ENCODE measurements at places on chromosomes 6 and 20. TPM values are rescaled to one million over a fixed set of nuclear protein-coding genes. Genes with fewer than 3 reads are reported as not detected.

Gene NANP
- 3.6 TPM for total RNA-seq

Gene OPRM1
- total RNA-seq, result not detected

Gene SULF2
- 35.6 TPM for total RNA-seq

Gene CST4
- total RNA-seq, result not detected

Gene HSPA12B
- total RNA-seq, result 18.3 TPM

Gene RTEL1
- 8.4 TPM for total RNA-seq

Gene HM13
- total RNA-seq, result 26.4 TPM

Gene CALHM5
- total RNA-seq, result 3.7 TPM

Gene PPARD
- 5.9 TPM for total RNA-seq

Gene HFE
- 3.1 TPM for total RNA-seq

Gene L3MBTL1
- 7.3 TPM for total RNA-seq

Gene TMEM30A
- 45.2 TPM for total RNA-seq

Gene GJA10
- not detected for total RNA-seq

Gene MICB
- total RNA-seq, result 0.75 TPM

Gene SLC22A23
- 1.1 TPM for total RNA-seq

Gene EPPIN
- total RNA-seq, result not detected

Gene MUC21
- not detected for total RNA-seq

Gene ASIP
- total RNA-seq, result 0.27 TPM

Gene DACT2
- total RNA-seq, result 2.0 TPM

Gene TREM1
- 0.35 TPM for total RNA-seq

Gene DOK5
- 15.9 TPM for total RNA-seq

Gene CCN5
- total RNA-seq, result 0.18 TPM

Gene SIRPA
- total RNA-seq, result 13.3 TPM

Gene C6orf163
- total RNA-seq, result 3.8 TPM

Gene FAM184A
- total RNA-seq, result 7.0 TPM

Gene HLA-DRB5
- total RNA-seq, result 8.4 TPM

Gene NMBR
- 0.09 TPM for total RNA-seq

Gene COL12A1
- total RNA-seq, result 658 TPM

Gene CDSN
- total RNA-seq, result not detected

Gene KCNQ5
- total RNA-seq, result 0.44 TPM

Gene HLA-DMB
- total RNA-seq, result 5.6 TPM

Gene MBOAT1
- total RNA-seq, result 6.1 TPM

Gene SYNGAP1
- 4.5 TPM for total RNA-seq

Gene LSM14B
- 57.1 TPM for total RNA-seq

Gene BACH2
- 3.6 TPM for total RNA-seq

Gene HLA-DQA2
- total RNA-seq, result 0.13 TPM

Gene FOXF2
- total RNA-seq, result 0.22 TPM

Gene HDGFL1
- not detected for total RNA-seq

All from muscle of leg (tissue), 16 donors.